ENCODE measurements at places on chromosomes 13 and 19.

DNA sequence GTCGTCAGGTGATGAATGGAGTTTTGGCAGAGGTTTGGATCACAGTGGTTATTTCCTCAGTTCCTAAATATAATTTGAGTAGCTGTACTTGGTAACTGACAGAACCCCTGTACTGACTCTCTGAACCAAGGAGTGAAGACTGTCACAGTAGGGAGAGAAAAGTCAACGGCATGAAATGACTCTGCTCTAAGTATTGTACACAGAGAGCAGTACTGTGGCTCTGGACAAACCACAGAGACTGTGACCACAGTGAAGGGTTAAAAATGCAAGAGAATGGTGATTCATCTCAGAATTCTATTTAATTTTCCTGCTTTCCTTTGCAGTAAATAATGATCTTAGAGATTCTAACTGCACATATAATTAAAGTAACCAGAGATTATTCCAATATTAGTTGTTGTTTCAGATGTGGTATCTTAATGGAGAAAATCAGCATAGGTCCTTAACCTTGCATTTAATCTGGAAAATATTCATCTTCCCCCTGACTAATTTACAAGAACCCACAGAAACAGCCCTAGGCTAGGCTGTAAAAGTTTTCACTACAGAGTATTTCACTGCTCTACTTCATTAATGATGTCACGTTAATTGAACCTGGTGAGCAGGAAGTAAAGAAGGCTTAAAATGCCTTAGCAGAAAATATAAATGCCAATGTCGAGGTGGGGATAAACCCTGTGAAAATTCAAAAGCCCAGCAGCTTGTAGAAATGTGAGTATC lies 221.9 kb downstream of the LIG4 start:
- no peak for DNase-seq

DNA sequence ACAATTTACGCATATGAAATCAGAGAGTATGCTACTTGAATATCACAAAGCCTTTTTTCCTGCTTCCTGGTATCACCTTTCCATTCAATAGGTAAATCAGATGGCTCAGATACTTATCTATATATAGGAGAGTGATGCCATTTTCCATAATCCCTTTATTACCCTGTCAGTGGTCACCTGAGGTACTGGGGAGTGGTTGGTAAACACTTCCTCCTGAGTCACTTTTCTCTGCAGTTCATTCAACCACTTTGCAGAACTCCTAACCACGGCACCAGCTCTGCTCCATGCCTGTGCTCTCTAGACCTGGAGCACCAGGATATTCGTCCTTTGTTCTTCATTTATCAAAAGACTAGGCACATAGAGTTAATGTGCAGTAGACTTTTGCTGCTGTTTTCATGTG lies 748.5 kb upstream of the KLHL1 start:
- no peak for DNase-seq

GRCh38 chr13:69213396-69213795 lies 894.2 kb upstream of the ATXN8OS start:
- DNase-seq: no peak

DNA sequence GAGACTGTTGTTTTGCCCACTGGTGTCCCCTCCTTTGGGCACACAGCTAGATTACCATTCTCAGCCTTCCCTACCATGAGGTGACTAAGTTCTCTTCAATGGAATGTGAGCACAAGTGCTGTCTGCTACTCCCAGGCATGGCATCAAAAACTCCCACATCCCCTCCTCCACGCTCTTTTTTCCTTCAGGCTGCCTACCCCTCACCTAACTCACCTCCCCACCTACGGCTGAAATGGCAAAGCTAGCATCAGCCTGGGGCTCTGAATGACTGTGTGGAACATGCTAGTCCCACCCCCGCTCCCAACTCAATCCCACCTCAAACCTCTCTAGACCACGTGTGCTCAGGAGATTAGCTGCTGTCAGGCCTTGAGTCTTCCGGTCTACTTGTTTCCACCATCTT lies 512.2 kb downstream of the DIAPH3 start:
- no peak for DNase-seq

- peak; percentile 83 for DNase-seq
Observed at GRCh38 chr19:47247308-47247990, 8.9 kb upstream of the CCDC9 start.

GRCh38 chr13:47256618-47257017 lies 359.8 kb upstream of the HTR2A start:
- DNase-seq: no peak

DNA sequence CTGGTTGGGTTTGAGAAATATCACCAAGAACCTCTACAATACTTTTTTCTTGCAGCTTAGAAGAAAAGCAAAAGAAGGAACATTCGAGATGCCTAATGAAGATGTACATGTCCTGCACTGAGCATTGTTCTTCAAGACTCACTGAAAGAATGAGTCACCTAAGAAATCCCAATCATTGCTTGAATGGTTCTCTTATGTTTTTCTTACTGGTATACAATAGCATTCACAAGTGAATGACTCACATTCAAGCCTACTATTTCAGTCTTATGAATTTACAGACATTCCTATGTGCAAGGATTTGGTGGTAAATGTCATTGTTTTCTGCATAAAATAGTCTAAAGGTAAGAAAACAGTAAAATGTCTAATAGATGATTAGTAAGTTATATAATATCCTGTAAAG lies 594.6 kb downstream of the PCDH9 start:
- DNase-seq: no peak

GRCh38 chr13:89455741-89456140 lies 1784.6 kb downstream of the SLITRK5 start:
- DNase-seq: no peak

GRCh38 chr19:20503476-20503875 lies 62.1 kb downstream of the ZNF737 start:
- no peak for DNase-seq

- DNase-seq: no peak
Observed at GRCh38 chr19:23946569-23946968, 31.9 kb downstream of the ZNF726 start.

- DNase-seq: no peak
Observed at GRCh38 chr19:42542791-42543190, 14.5 kb upstream of the CEACAM1 start.

DNA sequence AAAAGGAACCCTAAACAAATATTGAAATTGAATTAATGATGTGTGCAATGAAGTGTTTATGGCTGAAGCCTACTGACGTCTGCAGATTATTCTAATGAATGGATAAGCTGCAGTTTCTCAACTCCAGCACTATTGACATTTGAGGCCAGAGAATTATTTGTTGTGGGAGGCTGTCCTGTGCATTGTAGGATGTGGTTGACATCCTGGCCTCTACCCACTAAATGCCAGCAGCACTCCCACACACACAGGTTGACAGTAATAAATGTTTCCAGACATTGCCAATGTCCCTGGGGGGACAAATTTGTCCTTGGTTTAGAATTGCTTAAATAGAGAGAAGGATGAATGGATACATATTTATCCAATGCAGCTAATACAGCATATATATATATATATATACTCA lies 19.2 kb upstream of the MYH14 start:
- no peak for DNase-seq

GRCh38 chr13:109274188-109274821 lies 512.1 kb downstream of the IRS2 start:
- DNase-seq: no peak

DNA sequence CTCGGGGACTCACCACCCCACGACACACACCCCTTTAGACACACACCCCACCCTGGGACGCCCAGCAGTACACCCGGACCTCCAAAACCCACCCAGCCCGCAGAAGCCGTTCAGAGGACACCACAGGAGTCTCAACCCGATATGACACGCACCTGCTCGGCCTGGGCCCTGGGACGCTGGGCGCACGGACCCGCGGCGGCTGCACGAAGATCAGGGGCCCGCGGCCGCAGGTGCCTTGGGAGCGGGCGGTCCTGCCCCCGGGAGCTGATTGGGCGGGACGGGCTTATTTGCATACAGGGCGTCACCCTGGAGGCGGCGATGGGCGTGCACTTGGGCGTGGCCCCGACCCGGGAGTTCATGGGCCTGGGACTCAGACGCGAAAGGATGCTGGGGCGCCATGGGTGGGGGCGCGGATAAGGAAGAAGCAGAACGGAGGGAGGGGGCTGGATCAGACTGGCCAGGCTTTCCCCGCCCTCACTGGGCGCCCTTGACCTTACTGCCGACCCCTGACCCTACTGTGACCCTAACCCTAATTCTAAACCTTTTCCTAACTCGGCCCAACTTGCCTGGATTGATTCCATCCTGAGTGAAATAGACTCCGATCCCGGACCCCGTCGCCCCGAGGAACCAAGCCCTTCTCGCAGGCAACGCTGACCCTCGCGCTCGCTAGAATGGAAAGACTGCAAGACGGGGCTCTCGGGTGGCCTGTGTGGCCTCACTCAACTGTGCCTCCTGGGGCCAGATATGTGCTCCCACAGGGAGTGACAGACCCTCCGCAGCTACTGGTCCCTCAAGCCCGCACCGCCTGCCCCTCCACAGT lies at the start of gene MEF2B:
Gene MEF2B (minus strand): TSS at position 211 of the 820 bp plus-strand sequence. CDS start 19,528 bp downstream, outside the sequence.
- DNase-seq: peak; percentile 72

DNA sequence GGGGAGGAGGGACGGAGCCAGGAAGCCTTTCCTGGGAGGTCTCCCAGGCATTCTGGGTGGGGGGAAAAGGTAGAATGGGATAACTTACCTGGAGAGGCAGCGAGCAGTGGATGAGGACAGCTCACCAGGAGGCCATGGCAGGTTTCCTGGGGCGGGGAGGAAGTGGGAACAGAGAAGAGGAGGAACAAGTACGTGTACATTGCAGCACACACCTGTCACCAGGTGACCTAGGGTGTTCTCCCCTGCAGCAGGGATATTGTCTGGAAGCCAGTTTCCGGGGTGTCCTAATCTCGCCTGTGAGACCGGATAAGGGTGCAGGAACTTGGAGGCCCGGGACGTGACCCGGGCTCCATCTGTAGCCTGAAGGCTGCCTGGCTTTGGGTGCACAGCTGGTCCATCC lies at the start of gene FUT3:
Gene FUT3 (minus strand): TSS at position 148 of the 400 bp plus-strand sequence.
- no peak for DNase-seq

DNA sequence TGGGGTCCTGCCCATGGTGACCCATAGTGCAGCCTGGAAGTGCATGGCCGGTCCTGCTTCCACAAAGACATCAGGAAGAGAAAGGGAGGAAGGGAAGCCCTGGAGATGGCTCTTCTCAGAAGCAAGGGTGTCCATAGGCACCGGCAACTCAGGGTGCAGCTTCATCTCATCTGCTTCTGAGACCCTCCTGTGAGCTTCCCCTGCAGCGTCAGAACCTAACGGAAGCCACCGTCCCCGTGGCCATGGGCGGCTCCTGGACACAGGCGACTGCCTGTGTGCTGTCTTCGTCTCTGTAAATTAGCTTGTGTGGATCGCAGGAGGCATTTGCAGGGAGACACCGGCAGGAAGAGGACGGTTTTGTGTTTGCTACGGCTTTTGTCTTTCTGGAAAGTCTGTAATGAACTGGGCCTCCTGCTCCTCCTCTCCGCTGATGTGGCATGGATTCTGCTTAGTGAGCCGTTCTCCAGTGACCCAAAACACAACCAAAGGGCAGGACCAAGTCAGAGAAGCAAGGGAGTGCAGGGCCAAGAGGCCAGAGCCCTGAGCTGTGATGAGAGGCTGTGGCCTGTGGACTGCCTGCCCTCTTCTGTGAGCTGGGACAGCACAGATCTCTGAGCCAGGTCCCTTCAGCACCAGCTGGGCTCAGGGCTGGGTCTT lies 2.5 kb downstream of the ATP4B start:
- DNase-seq: no peak

DNA sequence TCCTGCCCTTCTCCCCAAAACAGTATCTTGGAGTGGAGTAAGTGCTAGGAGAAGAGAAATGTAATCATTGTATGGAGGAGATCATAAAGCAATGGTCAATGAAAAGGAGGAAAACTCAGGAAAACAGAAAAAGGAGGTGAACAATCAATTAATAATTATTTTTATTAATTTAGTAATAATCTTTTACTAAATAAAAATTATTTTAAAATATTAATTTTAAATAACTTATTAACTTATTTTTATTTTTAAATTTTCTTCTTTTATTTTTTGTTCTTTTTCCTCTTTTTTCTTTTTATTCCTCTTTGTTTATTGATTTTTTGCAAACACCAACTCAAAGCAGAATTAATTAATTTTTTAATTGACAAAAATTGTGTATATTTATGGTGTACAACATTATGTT lies 80.3 kb downstream of the TNFSF11 start:
- DNase-seq: no peak

- DNase-seq: no peak
Observed at GRCh38 chr13:40586886-40587565, 79.4 kb downstream of the FOXO1 start.

GRCh38 chr13:103358255-103358932 lies 292.2 kb upstream of the SLC10A2 start:
- no peak for DNase-seq

DNA sequence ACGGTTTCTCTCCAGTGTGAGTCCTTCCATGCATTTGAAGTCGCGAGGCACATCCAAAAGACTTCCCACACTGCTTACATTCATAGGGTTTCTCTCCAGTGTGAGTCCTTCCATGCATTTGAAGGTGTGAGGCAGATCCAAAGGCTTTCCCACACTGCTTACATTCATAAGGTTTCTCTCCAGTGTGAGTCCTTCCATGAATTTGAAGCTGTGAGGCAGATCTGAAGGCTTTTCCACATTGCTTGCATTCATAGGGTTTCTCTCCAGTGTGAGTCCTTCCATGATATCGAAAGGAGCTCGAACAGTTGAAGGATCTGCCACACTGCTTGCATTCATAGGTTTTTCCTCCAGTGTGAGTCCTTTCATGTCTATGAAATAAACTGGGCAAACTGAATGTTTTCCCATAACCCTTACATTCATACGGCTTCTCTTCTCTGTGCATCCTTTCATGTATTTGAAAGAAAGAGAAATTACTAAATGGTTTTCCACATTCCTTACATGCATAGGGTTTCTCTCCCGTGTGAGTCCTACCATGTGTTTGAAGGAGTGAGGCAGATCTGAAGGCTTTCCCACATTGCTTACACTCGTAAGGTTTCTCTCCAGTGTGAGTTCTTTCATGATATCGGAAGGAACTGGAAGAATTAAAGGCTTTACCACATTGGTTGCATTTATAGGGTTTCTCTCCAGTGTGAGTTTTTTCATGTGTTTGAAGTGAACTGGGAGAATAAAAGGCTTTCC lies 20.3 kb downstream of the ZNF433 start:
- DNase-seq: no peak

- DNase-seq: no peak
Observed at GRCh38 chr19:4814625-4815425, 16.7 kb downstream of the TICAM1 start.

DNA sequence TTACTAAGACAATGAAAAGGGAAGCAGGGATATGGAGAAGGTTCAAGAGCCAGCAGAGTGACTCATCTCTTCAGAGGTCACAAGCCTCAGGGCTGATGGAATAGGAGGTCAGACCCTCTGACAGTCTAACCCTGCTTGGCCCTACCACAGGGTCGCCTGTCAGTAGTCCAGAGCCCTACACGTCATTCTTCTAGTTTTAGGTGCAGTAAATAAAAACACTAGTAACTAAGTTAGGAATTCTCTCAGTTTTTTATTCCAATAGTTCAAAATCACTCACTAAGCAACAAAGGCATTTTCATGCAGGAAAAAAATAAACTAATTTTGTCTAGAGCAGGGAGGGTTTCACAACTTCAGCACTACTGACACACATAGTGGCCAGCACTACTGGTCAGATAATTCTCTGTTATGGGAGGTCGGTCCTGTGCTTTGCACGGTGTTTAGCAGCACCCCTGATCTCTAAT lies 27.2 kb downstream of the FOXO1 start:
- DNase-seq: no peak
